ENCODE measurements at places on chromosomes 16 and 17.

DNA sequence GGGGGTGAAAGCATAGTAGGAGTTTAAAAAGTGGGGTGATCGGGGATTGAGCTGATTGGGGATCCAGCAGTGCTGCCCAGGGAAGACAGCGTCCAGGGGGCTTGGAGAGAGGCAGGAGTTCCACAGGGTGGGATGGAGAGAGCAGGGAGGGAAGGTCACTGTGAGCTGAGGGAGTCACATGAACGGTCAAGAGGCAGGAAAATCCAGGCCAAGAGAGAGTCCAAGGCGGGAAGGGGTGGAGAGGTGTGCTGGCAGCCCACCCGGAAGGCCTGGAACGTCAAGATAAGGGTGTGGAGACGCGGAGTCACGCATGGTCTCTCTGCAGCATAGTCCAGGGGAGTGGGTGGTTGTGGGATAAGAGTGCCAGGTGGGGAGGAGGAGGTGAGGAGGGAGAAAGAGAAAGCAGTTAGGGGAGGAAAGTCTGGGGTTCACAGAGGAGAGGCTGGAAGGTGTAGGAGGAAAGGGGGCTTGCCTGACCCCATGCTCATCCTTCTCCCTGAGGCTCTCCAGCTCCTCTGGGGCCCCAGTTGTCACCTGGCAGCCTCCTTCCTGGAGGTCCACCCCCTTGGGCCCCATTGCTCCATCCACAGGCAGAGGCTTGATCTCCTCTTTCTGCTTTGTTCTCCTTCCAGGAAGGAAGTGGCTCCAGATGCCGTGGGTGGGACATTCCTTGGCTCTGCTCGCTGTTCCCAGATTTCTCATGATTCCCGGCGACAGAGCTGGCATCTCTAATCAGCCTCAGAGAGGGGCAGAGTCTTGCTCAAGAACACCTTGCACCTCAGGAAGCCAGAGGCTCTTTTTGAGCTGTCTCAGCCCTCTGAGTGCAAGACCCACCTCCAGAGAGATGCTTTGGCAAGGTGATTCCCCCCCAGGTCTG, 28.7 kb downstream of the CCR7 start:
- no peak for DNase-seq

DNA sequence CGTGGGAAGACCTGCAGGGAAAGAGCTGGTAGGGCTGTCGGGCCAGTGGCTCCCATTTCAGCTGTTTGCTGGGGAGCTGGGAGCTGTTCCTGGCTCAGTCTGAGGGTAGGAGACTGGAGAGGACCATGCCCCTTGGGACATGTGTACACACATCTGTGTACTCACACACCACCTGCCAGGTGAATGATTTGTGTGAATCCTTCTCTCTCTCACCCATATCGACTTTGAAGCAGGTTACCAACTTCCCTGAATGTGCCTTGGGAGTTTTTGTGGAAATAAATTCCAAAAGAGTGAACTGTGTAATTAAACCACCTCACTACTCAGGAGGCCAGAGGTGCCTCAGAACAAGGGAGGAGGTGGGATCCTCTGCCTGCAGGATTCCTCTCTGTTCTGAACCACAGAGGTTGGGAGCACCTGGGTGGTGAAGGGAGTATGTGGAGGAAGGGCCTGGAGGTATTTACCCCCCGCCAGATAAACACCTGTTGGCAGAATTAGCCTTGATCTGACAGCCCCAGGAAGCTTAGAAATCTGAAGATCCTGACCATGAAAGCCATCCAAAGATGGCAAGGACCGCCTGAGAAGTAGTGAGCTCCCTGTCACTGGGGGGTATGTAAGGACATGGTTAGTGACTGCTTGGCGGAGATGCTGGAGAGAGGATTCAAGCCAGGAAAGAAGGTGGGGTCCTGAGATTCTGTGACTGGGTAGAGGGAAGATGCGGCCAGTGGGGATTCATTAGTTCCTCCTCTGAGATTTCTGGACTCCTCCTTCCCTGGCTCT, 3.3 kb downstream of the ABCC3 start:
- DNase-seq: no peak

DNA sequence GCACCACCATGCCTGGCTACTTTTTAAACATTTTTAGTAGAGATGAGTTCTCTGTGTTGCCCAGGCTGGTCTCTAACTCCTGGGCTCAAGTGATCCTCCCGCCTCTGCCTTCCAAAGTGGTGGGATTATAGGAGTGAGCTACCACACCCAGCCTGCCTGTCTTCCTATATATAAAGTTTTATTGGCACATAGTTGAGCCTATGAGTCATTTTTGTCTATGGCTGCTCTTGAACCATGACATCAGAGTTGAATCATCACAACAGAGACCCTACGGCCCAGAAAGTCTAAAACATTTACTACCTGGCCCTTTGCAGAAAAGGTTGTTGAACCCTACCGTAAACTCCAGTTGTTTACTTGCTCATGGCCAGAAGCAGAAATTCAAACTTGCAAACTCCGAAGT, 7.9 kb downstream of the SEPTIN12 start:
- DNase-seq: no peak

DNA sequence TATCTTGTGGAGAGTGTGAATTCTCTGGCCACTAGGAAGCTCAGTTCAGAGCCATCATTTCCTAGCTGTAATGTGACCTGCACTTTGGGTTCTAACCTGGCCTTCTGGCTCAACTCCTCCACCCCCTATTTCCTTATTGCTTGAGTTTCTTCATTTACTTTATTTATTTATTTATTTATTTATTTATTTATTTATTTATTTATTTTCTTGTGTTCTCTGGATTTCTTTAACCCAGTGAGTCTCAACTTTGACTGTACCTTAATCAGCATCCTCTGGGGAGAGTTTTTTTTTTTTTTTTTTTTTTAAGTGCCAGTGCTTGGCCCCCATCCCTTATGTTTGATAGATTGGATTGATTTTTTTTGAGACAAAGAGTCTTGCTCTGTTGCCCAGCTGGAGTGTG, 18.1 kb downstream of the EPN2 start:
- no peak for DNase-seq

DNA sequence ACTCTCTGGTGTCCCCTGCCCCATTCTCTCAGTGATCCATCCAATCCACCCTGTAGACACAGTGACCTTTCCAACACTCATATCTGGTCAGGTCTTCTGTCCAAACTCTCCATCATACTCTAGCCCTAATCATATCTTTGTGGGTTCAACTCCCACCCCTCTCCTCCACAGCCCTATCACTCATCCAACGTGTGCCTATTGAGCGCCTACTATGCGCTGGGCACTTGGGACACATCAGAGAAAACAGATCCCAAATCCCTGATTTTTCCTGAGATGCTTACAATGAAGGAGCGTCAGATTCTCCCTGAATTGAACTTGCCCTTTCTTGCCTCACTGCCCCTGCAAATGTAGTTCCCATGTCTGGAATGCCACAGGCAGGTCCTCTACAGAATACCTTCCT, 1.8 kb downstream of the DCTPP1 start:
- no peak for DNase-seq

Measured in Caco-2 (cell line).